ENCODE measurements at places on chromosomes 2 and 18.

- peak; percentile 52 for DNase-seq
Measured at GRCh38 chr18:63681449-63682340, 20.0 kb upstream of the SERPINB3 start.

DNA sequence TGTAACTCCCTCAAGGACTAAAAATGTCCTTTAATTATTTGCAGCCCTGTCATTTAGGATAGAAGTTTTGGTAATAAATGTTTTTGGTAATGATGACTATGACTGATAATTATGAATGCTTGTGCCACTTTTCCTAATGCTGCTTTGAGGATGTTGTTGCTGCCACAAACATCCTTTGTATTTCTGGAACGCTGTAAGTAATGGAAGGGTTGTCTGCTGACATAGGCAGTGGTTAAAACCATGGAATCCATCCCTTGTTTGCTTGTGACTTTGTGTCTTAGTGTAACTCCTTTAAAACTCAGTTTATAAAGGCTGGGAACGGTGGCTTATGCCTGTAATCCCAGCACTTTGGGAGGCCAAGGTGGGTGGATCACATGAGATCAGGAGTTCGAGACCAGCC is 19.8 kb upstream of the LPIN2 start:
- no peak for DNase-seq

GRCh38 chr2:38602136-38602731 is 494 bp downstream of the HNRNPLL start:
- no peak for DNase-seq

GRCh38 chr2:39636306-39636705 is 29.4 kb upstream of the TMEM178A start:
- DNase-seq: no peak

GRCh38 chr2:224401641-224402342 is at the start of gene FAM124B:
TSS of gene FAM124B (minus strand) at chr2:224402107. CDS start at chr2:224401768, 339 bp downstream.
- no peak for DNase-seq

- no peak for DNase-seq
Measured at GRCh38 chr2:238848976-238849853, 1.3 kb downstream of the TWIST2 start.

GRCh38 chr18:55588111-55588869 is at the start of gene TCF4:
TSS of gene TCF4 (minus strand) at chr18:55588192. CDS start at chr18:55587116, 1,076 bp downstream.
- peak; percentile 22 for DNase-seq

GRCh38 chr2:17747684-17748452 is 5.7 kb downstream of the SMC6 start:
- no peak for DNase-seq

- DNase-seq: no peak
Measured at GRCh38 chr18:24736662-24737330, 276.4 kb downstream of the HRH4 start.

Data from NCI-H510A (cell line).